GM19239 (cell line): ENCODE measurements at places on chromosomes 12 and 14.

DNA sequence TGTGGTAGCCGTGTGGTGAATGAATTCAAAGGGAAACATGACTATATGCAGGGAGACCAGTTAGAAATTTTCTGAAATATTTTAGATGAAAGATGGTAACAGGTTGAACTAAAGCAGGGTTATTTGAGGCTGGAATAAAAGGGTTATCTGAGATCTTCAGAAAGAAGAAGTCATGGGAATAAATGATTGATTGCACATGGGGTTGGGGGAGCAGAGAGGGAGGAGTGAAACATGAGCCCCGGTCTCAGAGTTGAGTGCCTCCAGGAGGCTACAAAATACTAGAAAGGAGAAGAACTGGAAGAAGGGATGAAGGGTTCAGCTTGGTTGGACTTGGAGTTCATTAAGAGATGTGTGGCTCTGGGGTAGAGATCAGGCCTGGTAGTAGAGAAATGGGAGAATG is 16.3 kb upstream of the FGF23 start:
- DNase-seq: no peak

DNA sequence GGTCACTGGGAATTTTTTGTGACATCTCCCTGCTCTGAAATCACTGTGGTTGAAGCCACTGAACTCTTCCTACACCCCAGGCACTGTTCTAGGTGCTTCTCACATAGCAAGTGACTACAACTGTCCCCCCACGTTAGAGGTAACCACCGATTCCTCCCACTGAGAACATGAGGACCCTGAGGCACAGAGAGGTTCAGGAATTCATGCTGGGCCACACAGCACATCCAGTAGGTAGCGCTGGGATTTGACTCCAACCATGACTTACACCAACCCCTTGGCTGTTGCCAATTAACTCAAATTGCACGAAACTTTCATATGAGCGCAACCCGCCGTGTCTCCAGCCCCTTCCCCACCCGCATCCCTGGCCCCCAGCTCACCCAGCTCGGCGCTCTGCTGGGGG is 105.2 kb downstream of the RFLNA start:
- no peak for DNase-seq

DNA sequence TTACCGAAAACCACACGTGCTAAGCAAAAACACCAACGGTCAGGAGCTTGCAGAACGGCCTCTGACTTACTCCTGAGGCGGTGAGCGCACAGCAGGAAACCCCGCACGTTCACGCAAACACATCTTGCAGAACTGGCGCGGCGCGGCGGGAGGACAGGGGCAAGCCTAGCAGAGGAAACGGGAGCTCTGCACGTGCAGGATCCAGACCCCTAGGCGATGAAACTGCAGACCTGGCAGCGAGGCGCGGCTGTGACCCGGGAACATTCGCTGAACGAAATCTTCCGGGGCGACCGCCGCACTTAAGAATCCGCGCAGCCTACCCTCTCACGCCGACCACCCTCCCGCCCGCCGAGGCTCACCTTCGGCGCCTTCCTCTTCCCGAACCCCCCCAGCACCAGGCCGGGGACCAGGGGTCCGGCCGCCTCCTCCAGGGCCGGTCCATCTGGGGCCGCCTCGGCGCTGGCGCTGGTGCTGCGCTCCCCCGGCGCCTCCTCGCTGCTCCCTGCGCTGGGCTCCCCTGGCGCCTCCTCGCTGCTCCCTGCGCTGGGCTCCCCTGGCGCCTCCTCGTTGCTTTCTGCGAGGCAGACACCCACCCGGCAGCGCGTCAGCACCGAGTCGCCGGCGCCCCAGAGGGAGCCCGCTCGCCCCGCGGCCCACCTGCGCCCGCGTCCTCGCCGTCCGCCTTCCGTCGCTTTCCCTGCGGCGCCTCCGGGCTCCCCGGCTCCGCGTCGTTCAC is 615 bp downstream of the DDX51 start:
- no peak for DNase-seq

DNA sequence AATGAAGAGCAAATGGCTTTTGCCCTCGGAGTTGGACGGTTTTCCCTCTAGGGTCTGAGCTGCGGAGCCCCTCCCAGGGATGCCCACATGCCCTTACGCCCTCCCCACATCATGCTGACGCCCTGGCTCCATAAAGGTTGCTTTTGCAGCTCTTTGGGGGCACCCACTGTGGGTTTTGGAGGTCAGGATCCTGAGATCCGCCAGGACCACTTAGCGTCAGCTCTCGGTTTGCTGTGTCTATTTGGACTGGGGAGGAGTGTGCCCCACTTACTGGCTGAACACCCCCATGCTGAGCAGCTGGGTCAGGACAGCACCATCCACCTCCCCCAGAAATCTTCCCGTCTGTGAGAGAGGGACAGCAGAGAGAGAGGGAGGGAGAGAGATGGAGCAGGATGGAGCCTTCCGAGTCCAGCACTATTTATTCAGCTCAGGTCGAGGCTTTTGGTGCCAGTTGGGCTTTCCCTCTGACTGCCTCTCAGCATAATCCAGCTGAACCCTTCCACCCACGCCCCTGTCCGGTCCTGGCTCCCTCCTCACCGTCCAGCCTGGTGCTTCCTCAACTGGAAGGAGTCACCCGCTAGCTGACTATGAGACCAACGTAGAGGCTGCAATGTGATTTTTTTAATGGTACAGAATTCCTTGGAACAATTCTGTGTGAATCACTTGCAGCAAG is 18.9 kb upstream of the LRTM2 start:
- no peak for DNase-seq

GRCh38 chr14:72708708-72709475 is 185.0 kb downstream of the DPF3 start:
- no peak for DNase-seq

- no peak for DNase-seq
Measured at GRCh38 chr14:61608245-61609165, 86.8 kb upstream of the HIF1A start.

GRCh38 chr12:123163227-123163626 is 12.3 kb upstream of the PITPNM2 start:
- no peak for DNase-seq

GRCh38 chr12:21476949-21477348 is 24.5 kb downstream of the RECQL start:
- DNase-seq: no peak

GRCh38 chr12:107783406-107784376 is 9.2 kb downstream of the ASCL4 start:
- no peak for DNase-seq

GRCh38 chr12:107091989-107092641 is 1.2 kb downstream of the CRY1 start:
- no peak for DNase-seq

DNA sequence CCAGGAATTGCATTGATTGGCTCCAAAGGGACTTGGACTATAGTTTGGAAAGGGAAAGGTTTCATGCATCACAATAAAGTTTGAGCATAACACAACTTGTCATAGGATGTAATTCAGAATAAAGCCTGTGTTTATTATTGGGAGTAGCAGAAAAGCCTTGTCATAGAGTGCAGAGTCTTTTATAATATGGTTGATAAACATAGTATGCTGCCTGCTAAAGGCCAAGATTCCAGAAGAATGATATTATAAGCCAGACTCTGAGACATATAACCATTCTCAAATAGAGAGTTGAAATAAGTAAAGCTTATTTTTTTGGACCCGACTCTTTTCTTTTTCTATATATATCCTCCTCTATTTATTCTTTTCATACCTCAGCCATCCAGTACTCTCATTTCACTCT is 207.3 kb downstream of the LRIG3 start:
- DNase-seq: no peak

- DNase-seq: peak; percentile 10
Measured at GRCh38 chr14:53894456-53894855, 62.2 kb downstream of the BMP4 start.

DNA sequence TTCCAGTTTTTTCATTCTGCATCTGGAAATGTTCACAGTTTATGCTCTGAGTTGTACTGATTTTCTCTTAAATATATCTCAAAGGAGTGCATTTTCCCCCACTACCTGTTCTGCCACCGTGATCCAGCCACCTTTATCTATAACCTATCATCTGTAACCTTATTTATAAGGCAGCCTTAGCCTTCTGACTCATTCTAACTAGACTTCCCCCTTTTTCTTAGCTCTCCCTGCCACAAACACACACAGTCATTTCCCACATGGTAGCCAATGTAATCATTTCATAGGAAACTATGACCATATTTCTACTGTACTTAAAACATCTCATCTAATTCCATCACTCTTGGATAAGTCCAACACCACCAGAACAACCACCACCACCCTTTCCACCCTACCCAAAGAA is 10.8 kb upstream of the GYS2 start:
- DNase-seq: no peak

GRCh38 chr12:132345561-132346200 is 16.3 kb upstream of the GALNT9 start:
- DNase-seq: no peak

- DNase-seq: no peak
Measured at GRCh38 chr14:93788543-93789227, 400 bp upstream of the PRIMA1 start.

- no peak for DNase-seq
Measured at GRCh38 chr12:31369712-31370521, 44.0 kb upstream of the SINHCAF start.

DNA sequence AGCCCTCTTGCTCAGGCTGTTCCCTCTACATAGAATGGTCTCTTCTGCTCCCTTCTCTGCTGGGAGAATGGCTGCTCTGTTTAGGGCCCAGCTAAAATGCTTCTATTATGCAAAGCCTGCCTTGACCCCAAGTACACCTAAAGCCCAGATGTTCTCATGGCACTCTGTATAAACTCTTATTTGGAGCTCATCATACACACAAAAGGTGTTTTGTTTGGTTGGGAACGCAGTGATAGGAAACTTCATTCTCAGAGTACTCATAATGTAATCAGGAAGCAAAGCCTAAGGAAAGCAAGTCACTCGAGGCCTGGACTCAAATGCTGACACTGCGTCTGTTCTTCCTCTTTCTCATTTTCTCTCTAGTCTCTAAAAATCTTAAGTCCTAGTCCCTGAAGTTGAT is 38.2 kb upstream of the SYCP3 start:
- DNase-seq: no peak
